ENCODE measurements at places on chromosomes 6 and 20. TPM values are rescaled to one million over a fixed set of nuclear protein-coding genes. Genes with fewer than 3 reads are reported as not detected.
A peak's percentile ranks its signal among the peaks of the same experiment; 100 is the strongest.

GRCh38 chr6:41545247-41545702, 906 bp upstream of the FOXP4 start:
- no peak for DNase-seq

CLPSL2 gene
- total RNA-seq: not detected

MRAP2 gene
- total RNA-seq: not detected

C6orf141 gene
- 9.3 TPM for total RNA-seq

VPS52 gene
- 45.5 TPM for total RNA-seq

DNA sequence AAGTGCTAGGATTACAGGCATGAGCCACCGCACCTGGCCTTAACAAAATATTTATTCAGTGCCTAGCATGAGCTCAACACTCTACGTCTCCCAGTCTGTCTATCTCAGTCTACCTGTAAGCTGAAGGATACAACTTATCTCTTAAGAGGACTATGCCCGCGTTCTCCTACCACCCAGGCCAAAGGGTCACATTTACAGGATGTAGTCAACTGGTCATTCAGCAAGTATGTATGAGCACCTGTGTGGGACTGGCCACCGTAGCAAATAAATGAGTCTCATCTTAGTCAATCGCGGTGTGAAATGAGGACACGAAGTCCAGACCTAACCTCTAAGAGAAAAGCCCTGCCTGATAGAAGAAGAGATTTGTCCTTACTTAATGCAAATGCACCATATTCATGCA, 49.9 kb downstream of the MUC22 start:
- DNase-seq: no peak

GRCh38 chr6:135210632-135211305, 29.7 kb downstream of the MYB start:
- DNase-seq: no peak

DNA sequence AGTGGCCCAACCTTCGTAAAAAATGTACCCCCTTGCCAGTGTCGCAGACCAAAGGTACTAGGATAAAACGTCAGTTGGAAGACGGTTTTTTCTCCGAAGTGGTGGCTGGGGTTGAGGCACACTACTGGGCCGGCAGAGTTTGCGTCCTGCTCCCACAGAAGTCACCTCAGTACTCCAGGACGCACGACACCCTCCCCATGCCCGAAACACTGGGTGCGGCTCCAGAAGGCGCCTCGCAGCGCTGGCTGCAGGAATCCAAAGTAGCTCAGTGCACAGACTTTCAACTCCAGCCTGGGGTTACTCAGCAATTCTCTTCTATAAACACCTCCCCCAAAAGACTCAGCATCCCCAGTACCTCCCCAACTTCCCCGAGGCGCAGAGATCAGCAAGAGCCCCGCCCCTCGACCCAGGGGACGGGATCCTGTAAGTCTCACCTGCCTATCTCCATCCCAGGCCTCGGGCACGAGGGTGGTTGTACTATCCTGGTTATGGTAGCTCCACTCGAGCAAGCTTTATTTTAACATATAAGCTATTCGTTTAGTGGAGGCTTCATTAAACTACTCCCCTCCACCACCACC, 88.2 kb downstream of the ZFP64 start:
- no peak for DNase-seq

GRCh38 chr6:92329208-92329847, 1090.0 kb downstream of the EPHA7 start:
- DNase-seq: no peak

TLDC2 gene
- 2.5 TPM for total RNA-seq

TSPO2 gene
- not detected for total RNA-seq

GRCh38 chr6:21271428-21272155, 322.0 kb upstream of the SOX4 start:
- DNase-seq: no peak

- peak; percentile 54 for DNase-seq
Measured at GRCh38 chr20:9514461-9515213, at the start of gene LAMP5. LAMP5 (plus strand) TSS chr20:9514590; CDS start chr20:9514853, 263 bp downstream.

- no peak for DNase-seq
Measured at GRCh38 chr6:111592726-111593511, 12.8 kb downstream of the TRAF3IP2 start.

DNA sequence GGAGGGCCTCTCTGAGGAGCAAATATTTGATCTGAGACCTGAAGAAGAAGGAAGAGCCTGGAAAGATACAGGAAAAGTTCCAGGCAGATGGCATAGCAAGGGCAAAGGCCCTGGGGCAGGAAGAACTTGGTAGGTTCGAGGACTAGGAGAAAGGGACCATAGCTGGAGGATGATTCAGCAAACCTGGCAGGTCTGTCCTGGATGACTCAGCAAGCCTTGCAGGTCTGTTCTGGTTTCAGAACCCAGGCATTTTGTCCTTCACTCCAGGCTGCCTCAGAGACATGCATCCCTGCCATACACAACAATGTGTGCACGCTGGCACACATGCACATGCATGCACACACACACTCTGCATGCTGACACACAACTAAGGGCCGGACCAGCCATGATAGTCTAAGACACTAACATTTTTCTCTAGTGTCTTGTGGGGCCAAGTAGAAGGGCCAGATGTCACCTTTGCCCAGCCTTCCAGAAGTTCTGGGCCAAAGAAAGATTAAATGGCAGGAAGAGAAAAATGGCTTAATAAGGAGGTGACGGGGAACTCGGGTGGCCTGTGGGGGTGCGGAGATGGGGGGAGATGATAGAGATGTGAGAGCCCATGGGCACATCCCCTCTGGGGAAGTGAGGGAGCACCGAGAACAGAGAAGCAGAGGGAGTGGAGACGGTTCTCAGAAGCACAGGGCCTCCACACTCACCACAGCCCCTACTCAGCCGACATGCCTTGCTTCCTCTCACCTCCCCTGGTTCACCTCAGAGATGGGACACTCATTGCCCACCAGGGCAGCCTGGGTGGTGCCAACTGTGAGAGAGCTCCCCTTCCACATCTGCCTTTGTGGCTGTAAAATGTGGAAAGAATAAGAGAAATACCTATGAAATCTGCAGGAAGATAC, 15.4 kb upstream of the TRIB3 start:
- DNase-seq: no peak

- DNase-seq: no peak
Measured at GRCh38 chr6:95274686-95275235, 302.6 kb upstream of the MANEA start.

ULBP2 gene
- not detected for total RNA-seq

DNA sequence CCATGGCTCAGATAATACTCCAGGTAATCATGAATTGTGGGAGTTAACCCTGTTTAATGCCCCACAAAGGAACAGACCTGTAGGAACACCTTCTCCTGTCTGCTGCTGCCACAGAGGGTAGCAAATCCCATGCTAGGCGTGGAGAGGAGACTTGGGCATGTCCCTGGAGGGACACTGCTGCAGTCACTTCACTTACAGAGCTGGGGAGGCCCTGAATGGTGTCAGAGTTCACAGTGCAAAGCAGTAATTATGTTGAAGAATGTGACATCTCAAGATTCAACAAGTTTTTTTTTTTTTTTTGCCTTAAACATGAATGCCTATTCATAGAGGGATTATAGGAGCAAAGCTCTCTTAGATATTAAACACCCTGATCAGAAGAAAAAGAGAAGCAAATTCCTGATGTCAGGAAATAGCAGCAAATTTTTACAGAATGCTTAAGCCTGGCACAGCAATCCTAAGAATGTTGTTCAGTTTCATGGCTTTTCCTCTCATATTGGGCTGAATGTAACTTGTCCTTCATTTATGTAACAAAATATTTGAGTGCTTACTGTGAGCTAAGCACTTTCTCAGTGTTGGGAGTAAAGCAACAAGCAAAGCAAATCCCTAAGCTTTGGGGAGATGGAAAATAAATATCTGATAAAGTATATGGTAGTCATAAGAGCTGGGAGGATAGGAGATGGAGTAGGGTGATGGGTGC, 45.0 kb downstream of the CARMIL1 start:
- DNase-seq: no peak

Measured in thyroid gland (tissue), 4 donors.